Anterior cingulate cortex (tissue), 58 donors: ENCODE measurements at places on chromosomes 5 and 9.

DNA sequence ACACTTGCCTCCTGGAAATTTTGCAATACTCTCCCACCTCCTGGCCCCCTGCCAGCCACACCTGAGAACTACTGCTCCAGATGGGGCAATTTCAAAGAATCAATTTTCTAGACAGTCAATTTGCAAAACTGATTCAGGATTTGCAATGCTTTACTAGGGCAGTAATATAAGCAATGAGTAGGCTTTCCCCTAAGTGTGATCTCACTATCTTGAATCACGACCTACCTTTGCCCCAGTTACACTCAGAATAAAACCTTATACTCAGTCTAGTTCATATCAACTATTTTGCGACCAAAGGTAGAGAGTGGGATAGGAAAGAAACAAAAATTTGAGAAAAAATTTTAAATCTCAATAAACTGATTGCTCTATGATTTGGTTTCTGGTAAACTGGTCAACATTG is 54.4 kb downstream of the DROSHA start:
- no peak for DNase-seq

GRCh38 chr5:98318386-98318785 is 455.1 kb upstream of the RGMB start:
- no peak for DNase-seq

- no peak for DNase-seq
These were observed 21.5 kb downstream of the SARDH start for GRCh38 chr9:133716564-133717112.

DNA sequence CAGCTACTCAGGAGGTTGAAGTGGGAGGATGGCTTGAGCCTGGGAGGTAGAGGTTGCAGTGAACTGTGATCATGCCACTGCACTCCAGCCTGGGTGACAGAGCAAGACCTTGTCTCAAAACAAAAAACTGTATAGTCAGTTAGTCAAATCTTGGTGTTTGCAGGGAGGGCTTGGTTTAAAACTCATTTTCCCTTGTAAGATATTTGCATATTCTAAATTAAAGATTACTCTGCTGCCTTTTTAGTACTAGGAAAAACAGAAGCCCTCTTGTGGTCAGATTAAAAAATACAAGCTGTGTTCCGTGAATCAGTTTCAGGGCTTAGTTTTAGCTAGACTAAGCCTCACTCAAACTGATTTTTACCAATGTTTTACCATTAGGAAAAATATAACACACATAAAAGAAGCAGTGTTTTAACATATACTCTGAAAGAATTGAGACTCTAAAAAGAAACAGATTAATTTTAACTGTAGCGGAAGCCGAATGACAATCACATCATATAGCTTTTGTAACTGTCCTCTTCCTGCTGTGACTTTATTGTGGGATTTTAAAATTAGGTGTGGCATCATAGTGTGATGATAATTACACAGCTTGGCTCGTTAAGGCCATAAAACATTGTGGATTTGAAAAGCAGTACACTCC is 84.9 kb upstream of the BASP1 start:
- DNase-seq: no peak

DNA sequence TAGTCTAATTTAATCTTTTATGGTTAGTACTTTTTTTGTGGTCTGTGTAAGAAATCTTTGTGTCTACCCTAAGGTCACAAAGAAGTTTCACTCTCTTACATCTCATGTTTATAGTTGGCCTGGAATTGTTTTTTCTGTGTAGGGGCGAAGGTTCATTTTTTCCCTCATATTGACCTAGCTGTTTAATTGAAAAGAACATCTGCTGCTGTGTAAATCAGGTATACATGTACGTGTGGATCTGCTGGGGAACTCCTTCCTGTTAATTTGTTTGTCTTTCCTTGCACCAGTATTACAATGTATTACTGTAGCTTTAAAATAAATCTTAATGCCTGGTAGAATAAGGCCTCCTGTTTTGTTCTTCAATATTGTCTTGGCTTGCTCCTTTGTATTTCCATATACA is 37.8 kb downstream of the EXOSC2 start:
- no peak for DNase-seq

GRCh38 chr9:89052470-89053097 is 61.3 kb downstream of the S1PR3 start:
- DNase-seq: no peak

GRCh38 chr9:42388146-42388690 is 204.8 kb downstream of the SPATA31A6 start:
- DNase-seq: no peak

- DNase-seq: no peak
These were observed 215.8 kb upstream of the TRIM32 start for GRCh38 chr9:116471093-116471906.

DNA sequence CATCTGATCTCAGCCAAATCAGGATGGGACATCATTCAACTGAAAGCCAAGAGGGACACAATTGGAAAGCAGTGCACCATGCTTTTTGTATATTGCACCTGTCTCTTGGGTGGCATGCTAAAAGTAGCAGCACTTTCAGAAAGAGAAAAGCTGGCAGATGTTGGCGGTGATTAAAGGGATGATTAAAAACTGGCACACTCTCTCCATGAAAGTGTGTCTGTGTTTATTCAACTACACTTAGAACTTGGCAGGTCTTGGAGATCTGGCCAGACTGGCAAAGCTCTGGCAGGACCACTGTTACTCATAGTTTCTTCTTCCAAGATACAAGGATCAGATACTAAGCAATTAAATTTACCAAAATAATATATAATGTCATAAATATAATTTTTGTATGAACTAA is 112.9 kb upstream of the ELAVL2 start:
- DNase-seq: no peak

DNA sequence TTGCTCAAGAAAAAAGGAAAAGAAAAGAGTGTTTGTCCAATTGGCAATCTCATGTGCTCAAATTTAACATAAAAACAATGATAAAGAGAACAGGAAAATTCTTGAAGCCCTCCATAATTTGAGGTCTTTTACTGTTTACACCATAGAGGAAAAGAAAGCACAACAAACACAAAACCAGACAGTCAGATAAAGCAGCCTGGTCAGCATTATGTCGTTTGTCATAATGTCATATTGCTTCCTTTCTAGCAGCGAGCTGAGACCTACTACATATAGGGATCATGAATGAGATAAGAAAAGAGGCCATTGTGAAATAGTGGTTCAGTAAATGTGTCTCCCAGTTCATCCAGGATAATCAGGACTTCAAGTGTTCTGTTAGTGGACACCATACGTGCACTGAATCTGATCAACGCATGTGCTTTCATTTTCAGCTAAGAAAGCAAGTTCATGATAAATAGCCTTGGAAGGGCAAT is 64.7 kb upstream of the SELENOP start:
- DNase-seq: no peak

DNA sequence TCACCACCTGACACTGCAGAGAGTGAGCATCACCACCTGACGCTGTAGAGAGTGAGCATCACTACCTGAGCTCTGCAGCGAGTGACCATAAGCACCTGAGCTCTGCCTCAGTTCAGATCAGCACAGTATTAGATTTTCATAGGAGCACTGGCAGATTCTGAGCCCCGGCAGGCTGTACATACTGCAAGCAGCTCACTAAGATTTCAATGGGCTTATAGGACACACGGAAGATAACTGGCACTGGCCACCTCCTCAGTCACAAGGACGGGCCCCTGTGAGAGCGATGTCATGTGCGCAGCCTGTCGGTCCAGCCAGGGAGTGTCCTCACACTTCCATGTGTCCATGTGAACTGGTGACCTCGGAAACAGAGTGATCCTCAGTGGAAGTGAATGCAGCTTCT is 153.5 kb upstream of the IRX2 start:
- DNase-seq: no peak

DNA sequence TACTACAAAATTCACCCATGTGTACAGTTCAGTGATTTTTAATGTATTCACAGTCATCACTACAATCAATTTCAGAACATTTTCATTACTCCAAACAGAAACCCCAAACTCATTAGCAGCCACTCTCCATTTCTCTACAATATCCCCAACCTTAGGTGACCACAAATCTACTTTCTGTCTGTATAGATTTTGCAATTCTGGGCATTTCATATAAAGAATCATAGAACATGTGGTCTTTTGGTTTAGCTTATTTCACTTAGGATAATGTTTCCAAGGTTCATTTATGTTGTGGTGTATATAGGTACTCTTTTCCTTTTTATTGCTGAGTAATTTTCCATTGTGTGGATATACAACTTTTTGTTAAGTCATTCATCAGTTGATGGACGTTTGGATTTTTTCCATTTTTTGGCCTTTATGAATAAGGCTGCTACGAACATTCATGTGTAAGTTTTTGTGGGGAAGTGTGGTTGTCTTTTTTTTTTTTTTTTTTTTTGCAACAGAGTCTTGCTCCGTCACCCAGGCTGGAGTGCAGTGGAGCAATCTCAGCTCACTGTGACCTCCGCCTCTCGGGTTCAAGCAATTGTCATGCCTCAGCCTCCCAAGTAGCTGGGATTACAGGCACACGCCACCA is 54.5 kb downstream of the DOCK8 start:
- no peak for DNase-seq
